ENCODE measurements at places on chromosomes 13 and 19.

- peak; percentile 25 for DNase-seq
Measured at GRCh38 chr19:873084-873483, 13.6 kb downstream of the CFD start.

DNA sequence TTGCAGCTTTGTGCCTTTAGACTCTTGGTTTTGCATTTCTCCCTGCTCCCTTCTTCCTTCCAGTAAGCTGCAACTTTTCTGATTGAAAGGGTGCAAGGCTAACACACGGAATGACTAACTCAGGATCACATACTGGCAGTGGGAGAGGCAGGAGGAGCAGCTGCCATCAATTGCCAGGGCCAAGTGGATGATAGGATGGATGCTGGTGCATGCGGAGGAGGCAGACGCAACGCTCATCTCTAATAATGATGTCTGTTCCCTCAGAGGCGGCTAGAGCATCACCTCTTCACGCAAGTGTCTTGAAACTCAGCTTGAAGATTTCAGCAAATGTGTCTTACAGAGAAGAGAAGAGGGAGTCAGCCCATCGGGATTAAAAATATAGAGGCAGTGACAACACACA is 49.5 kb upstream of the TPM4 start:
- no peak for DNase-seq

DNA sequence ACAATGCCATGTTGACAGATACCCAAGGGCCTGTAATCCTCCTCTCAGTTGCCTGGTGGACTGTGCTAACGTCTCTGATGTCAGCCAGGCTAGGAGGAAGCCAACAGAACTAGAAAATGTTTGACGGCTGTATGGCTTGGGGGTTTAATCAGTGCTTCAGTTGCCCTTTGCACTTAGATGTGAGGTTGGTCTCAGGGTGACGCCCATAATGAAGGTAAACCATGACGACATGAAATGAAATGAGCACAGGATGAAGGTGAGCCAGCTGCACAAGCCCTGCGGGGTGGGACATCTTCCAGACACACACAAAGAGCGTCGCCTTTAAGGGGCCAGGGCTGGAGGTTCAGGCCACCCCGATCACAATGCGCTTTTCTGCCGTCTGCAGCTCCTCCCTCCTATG is 127.2 kb downstream of the CRYL1 start:
- DNase-seq = no peak

GRCh38 chr19:47497821-47498520 is 14.0 kb upstream of the KPTN start:
- DNase-seq = no peak

DNA sequence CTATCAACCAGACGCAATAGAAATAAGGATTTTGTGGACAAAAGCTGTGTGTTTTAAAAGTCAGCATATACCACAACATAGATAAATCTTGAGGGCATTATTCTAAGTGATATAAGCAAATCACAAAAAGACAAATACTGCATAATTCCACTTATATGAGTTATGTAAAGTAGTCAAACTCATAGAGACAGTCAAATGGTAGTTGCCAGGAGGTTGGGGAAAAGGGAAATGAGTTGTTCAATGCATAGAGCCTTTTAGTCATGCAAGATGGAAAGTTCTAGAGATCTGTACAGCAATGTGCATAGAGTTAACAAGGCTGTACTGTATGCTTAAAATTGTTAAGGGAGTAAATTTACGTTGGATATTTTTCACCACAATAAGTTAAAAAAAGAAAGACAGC is 244.7 kb downstream of the DCT start:
- DNase-seq = no peak

DNA sequence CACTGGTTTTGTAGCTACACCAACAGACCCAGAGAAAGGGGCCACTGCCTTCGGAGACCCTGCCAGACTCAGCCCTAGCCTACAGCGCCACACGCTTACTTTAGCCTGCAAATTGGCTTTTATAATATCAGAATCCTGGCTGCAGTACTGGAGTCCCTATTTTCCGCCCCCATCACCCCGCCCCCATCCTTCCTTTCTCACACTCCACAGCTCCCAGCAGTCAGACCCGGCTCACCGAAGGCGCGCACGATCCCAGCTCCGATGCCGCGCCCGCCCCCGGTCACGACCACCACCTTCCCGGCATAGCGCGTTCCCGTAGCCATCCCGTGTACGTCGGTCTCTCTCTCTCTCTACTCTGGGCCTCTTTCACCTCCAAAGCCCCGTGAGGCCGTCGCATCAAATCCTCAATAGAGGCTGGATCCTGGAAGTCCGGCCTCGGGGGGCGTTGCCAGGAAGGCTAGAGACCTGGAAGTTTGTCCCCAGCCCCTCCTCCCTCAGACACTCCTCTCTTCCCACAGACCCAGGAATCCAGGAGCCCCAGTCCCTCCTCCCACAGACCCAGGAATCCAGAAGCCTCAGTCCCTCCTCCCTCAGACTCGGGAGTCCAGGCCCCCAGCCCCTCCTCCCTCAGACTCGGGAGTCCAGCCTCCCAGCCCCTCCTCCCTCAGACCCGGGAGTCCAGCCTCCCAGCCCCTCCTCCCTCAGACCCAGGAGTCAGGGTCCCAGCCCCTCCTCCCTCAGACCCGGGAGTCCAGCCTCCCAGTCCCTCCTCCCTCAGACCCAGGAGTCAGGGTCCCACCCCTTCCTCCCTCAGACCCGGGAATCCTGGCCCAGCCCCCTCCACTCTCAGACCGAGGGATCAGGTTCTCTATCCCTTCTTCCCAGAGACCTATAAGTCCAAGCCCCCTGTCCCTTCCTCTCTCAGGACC is at the start of gene HSD17B14:
HSD17B14 (minus strand) TSS at position 403 of the 929 bp plus-strand sequence; CDS start at position 323, 80 bp downstream.
- peak; percentile 44 for DNase-seq

DNA sequence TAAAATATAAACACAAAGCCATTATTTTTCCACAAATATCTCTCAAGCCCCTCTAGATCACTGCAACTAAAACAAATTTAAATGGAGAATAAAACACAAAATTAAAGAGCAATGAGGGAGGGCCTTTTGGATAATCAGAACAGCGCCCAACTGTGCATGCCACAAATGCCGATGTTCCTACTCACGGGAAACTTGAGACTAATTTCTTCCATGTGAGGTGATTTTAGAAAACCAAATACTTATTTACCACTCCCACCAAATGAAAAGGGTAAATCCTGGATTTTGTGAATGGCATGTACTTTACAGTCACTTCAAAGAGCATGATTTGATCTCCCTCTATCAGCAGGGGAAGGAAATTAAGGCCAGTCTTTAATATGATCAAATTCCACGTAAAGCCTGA is 74.8 kb downstream of the SLC7A1 start:
- DNase-seq = no peak

- no peak for DNase-seq
Measured at GRCh38 chr19:3593156-3593555, 7.9 kb downstream of the GIPC3 start.

- no peak for DNase-seq
Measured at GRCh38 chr13:51588406-51588949, 4.2 kb downstream of the WDFY2 start.
